ENCODE measurements at places on chromosomes 5 and 9.

- DNase-seq = no peak
These were observed 34.6 kb downstream of the USP20 start for GRCh38 chr9:129869585-129870501.

DNA sequence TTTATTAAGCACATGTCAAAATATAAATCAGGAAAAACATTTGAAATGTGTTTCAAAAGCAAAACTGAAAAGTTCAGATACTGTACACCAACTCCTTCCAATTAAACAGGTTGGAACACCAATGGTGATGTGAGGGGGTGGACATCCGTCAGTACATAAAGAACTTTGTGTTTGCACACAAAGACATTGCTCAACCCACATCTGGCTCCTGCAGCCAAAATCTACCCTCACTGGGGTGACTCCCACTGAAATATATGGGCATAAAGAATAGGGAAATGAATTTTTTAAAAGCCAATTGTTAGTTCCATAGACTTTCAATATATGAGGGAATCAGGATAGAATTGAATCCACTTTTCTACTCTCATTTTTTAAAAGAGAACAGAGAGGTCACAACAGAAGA, 63.9 kb downstream of the MEGF9 start:
- DNase-seq = no peak

- DNase-seq = no peak
These were observed 70.2 kb upstream of the COL5A1 start for GRCh38 chr9:134571326-134571931.

GRCh38 chr9:84709056-84709455, 39.5 kb downstream of the NTRK2 start:
- DNase-seq = no peak

- no peak for DNase-seq
These were observed 134.0 kb downstream of the YIPF5 start for GRCh38 chr5:144036476-144036875.

DNA sequence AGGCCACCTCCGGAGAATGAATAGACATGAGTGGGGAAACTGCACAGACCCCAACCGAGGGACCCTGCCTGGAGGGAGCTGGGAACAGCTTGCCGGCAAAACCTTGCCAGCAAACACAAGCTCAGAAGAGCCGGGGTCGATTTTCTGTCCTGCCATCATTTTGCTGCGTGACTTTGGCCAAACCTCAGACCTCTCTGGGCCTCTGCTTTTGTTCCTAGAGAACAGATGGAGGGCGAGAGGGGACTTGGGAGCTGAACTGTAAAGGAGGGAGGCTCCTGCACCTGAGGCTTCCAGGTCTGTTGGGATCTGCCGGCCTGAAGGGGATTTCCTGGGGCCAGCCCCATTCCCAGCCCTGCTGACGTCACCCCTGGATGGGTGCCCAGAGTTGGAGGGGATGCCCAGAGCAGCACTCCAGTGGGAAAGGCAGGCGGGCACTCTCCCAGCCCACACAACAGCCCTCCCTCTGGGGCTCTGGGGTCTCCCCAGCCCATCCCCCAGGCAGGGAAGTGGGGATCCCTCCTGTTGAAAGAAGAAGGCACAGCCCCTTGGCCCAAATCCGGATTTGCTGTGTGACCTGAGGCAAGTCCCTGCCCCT, 40.4 kb upstream of the SYNPO start:
- DNase-seq = no peak

DNA sequence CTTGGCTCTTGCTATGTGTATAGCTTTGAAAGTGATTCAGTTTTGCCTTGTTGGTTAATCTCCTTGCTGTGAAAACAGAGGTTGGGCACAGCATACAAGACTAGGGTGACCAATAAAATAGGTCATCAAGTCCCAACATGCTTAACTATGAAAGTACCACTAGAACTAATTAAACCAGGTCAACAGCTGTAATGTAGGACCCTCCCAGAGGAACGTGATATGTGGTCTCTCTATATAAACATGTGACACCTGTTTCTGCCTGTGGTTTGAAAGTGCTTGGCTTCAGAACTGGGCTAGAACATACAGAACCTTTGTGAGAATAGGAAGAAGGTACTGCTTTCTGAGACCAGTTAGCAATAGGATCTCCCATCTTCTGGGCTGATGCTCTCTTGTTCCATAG, 297.1 kb downstream of the FBXL7 start:
- no peak for DNase-seq

- no peak for DNase-seq
These were observed 103.7 kb downstream of the FEM1C start for GRCh38 chr5:115440782-115441451.

DNA sequence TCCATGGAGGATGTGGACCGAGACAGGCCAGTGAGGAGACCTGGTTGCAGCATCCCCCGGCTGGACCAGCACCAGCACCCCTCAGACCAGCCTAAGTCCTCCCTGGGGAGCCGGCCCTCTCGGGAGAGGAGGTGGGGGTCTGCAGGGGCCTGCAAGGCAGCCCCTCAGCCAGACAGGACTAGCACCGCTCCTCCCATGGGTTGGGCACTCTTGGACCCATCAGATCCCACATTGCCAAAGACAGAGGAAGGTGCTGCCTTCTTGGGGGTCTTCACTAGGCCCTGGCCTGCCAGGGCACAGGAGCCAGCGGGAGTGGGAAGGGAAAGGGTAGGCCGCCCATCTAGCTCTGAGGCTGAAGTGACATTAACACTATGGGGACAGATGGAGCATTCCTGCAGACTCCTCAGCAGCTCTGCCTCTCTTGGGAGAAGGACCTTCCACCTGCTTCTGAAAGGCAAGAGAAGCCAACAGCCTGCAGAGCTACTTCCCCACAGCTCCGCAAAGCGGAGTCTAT, 6.8 kb downstream of the IL13 start:
- DNase-seq = no peak

GRCh38 chr5:6714226-6715041, 1.2 kb downstream of the TENT4A start:
- DNase-seq = no peak

DNA sequence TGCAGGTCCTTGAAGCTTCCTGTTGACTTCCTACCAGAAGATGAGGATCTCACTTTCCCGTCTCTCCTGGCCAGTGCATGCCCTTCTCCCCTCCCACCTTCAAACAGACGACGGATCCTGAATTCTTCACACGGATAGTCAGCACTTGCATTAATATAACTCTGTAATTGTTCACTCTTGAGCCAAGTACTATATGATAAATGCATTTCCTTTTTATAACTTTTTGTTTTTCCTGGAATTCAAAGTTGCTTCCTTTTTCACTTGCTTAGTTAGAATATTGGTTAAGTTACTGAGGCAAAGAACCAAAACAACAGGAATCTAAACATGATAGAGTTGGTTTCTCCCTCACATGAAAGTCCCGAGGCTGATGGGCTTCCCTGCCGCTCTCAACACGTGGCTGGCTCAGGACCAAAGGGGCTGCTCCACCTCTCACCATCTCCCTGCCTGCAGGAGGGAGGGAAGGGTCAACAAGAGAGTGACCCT, 20.2 kb upstream of the EGFL7 start:
- DNase-seq = no peak

DNA sequence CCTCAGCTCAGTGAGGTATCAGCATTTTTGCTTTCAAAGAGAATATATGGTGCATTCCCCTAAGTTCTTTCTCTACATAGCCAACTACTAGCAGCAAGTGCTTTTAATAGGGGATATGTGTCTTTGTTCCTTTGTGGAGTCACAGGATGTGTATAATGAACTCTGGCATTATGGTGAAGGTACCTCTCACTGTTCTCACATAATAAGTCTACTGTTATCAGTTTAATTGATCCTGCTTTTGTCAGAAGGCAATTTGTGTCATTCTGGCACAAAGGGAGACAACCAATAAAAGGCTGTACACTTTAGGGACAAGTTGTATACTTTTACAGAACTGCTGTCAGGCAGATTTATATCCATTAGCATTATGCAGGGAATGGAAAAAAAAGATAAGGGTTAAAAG, 531.4 kb upstream of the RIOK2 start:
- DNase-seq = no peak

DNA sequence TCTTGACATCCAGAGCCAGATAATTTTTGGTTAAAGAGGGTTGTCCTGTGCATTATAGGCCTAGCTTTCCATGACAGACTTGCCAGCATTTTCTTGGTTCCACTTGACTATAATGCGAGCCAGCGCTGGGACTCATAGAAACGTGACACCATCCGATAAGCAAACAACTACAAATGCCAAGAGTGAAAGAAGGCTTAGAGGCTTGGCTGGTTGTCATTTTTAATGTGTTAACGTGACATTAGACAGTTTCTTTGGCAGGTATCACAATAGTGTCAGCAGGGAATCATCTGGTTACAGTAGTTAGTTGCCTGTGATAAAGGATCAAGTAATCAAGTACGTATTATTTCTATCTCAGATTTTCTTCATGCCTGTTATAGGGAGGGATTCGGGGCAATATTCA, 20.0 kb upstream of the LIFR start:
- no peak for DNase-seq

GRCh38 chr9:135478191-135478590, 1.4 kb upstream of the PPP1R26 start:
- DNase-seq = no peak

- no peak for DNase-seq
These were observed 339.2 kb downstream of the ADAMTS6 start for GRCh38 chr5:65142511-65143011.

DNA sequence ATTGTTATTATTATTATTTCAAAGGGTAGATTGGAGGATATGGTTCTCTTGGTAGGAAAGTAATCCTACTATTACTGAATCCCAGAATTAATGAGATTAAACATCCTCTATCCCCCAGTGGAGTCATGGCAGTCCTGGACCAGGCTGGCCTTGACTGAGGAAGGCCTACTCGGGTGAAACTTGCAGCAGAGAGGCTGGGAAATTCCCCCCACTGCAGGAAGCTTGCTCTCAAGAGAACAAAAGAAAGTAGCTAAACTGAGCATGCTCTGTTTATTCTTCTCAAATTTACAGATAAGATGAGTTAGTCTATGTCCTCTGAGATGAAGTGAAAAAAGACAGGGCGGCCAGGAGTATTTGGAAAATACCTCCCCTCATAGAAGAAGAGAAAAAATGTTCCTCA, 233.9 kb upstream of the RPS23 start:
- DNase-seq = no peak

DNA sequence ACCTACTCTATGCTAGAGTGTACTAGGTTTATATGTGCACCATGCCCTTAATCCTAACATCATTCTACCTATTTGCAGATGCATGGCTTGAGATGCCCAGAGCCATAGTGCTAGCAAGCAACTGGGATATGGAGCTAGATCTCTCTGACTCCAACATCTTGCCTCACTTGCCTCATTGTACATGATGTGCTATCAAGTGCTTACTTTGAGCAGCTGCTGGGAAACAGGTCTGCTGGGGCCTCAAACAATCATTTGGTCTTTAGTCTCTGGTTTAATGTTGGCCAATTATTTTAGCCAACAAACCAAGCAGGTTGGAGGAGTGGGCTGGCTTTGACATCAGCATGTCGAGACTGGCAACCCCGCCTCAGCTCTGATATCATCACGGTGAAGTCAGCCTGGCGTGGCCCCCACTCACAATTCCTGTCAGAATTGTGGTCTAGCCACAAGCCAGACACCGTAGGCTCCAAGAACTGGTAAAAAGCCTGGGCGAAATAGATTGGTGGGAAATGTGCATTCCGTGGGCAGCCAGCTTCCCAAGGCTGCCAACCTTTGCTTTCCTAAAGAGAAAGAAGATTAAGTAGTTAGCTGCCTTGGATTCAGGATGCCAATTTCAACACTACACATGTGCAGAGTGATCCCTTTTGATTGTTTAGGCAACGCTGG, 21.1 kb upstream of the GAS1 start:
- DNase-seq = no peak

GRCh38 chr9:116312221-116312620, 158.6 kb downstream of the PAPPA start:
- no peak for DNase-seq

DNA sequence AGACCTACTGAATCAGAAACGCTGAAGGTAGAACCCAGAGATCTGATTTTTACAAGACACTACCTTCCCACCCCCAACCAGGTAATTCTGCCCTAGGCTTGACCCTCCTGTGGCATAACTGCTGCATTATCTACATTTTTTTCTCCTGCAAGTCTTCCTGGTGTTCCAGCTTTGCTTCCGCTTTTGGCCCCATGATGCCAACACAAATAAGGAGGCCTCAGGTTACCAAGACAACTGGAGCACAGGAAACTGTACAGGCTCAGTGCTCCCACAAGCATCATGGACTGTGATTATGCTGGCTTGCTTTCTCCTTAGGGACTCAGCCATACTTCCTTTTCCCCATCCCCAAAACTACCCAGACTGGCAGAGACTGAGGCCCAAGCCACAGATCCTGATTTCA, 6.6 kb upstream of the MSMP start:
- no peak for DNase-seq

DNA sequence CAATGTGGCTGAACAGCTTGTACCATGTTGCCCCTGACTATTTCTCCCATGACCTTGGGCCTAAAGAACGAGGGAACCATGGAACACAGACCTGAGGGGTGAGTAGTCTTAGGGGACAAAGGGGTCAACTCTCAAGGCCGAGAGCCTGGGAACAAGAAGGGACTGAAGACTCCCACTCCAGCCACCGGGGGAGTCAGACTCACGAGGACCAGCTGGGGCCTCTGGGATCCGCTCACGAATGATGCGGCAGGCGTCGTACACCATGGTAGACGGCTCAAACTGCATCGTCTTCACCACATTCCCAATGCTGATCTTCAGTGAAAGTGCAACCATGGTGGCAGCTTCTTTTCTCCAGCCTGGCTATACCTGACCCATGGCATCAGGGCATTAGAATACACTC, 6.6 kb downstream of the TLN1 start:
- DNase-seq = no peak

GRCh38 chr5:179916523-179916922, 8.8 kb upstream of the TBC1D9B start:
- DNase-seq = no peak

DNA sequence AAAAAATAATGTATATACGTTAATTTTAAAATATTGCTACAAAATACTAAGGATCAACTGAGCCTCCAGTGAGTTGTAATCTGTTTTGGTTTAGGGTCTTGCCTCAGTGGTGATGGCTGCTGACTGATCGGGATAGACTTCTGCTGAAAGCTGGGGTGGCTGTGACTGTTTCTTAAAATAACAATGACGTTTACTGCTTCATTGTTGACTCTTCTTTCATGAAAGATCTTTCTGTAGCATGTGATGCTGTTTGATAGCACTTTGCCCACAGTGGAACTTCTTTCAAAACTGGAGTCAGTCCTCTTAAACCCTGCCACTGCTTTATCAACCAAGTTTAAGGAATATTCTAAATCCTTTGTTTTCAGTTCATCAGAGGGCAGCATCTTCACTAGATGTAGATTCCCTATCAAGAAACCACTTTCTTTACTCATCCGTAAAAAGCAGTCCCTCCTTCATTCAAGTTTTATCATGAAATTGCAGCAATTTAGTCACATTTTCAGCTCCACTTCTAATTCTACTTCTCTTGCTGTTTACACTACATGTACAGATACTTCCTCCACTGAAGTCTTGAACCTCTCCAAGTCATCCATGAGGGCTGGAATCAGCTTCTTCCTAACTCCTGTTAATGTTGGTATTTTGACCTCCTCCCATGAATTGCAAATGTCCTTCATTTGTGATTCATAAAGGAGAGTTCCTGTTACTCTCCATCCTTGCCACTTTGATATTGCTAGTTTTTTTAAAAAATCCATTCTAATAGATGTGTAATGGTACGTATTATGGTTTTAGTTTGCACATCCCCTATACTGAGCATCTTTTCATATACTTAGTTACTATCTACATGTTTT, 41.5 kb upstream of the PTPDC1 start:
- DNase-seq = no peak

- DNase-seq = no peak
These were observed 800.6 kb upstream of the CDH6 start for GRCh38 chr5:30392897-30393296.

GRCh38 chr9:37508135-37508833, 22.5 kb downstream of the POLR1E start:
- DNase-seq = no peak

Measured in activated CD4-positive, alpha-beta T cell treated with anti-CD3 and anti-CD28 coated beads, Interleukin-2, amount 50 U/mL, for 24 hours (primary cell).